RWPE1 (cell line): ENCODE measurements at places on chromosomes 4 and X.

DNA sequence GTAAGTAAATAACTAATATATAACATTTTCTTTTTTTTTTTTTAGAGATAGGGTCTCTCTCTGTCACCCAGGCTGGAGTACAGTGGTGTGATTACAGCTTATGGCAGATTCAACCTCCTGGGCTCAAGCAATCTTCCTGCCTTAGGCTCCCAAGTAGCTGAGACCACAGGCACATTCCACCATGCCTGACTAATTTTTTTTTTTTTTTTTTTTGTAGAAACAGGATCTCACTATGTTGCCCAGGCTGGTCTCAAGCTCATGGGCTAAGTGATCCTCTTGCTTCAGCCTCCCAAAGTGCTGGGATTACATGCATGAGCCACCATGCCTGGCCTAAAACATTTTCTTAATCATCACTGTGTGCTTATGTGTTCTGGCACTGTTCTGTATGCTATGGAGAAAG lies 32.8 kb downstream of the MGARP start:
- DNase-seq = no peak

- DNase-seq = no peak
Observed at GRCh38 chrX:74534569-74535038, 79.8 kb downstream of the RLIM start.

DNA sequence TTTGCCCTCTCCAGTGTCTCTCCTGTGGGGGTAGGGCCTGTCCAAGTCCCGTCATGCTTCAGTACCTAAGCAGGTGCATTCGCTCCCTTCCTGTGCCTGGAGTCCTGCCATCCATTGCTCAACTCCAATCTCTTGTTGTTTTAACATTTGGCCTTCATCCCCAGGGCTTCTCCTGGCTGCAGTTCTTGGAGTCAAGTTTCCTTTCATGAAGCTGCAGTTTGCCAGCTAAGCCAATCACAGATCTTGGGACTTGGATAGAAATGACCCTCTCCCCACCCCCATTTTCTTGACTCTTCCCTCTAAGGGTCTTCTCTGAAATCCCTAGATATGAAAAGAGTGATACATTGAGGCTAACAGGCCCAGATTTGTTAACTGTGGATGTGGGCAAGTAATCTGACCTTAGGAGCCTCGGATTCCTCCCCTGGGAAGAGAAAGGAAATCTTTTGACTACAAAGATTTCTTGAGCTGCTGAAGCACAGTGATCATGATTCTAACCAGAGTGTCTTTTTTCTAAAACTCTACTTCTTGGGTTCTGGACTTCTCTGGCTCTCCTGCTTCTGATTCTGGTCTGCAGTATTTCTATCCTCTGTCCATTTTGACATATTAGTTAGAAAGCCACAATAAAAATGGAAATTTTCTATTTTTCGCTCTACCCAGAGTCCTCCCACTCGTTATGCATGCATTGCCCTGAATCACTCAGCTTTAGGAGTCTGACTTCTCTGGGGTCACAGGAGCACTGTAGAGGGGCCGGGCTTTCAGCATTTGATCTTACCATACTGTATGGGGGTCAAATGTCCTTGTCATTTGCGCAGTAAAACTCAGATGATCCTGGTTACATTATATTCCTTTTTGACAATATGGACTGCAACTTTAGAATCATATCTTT lies 61.0 kb downstream of the CHRNA9 start:
- peak; percentile 48 for DNase-seq

DNA sequence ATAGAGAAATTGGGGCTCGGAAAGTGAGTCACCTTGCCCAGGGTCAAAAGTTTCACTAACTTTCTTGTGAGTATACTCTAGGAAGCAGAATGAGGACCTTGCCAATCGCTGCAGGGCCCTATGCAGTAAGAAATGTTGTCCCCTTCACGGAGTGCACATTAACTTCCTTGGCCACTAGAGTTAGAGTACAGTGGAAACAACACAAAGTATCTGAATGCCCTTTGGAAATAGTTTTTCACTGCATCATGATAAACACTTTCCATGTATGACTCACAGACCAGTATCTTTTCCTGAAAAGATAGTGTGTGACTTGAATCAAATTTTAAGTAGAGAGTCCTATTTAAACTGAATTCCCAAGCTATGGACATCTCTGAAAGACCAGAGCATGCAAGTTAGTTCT lies 45.5 kb upstream of the STK26 start:
- DNase-seq = no peak

- no peak for DNase-seq
Observed at GRCh38 chr4:8682296-8682695, 89.7 kb downstream of the CPZ start.
